HT1080 (cell line): ENCODE measurements at places on chromosomes 4 and X. TPM values are rescaled to one million over a fixed set of nuclear protein-coding genes. Genes with fewer than 3 reads are reported as not detected.

The BTC gene
- 1.0 and 1.2 TPM in 2 replicates for total RNA-seq

The BMPR1B gene
- total RNA-seq, result 3.2 and 4.7 TPM in 2 replicates

GRCh38 chrX:21476909-21477308 lies 102.7 kb downstream of the CNKSR2 start:
- no peak for DNase-seq

DNA sequence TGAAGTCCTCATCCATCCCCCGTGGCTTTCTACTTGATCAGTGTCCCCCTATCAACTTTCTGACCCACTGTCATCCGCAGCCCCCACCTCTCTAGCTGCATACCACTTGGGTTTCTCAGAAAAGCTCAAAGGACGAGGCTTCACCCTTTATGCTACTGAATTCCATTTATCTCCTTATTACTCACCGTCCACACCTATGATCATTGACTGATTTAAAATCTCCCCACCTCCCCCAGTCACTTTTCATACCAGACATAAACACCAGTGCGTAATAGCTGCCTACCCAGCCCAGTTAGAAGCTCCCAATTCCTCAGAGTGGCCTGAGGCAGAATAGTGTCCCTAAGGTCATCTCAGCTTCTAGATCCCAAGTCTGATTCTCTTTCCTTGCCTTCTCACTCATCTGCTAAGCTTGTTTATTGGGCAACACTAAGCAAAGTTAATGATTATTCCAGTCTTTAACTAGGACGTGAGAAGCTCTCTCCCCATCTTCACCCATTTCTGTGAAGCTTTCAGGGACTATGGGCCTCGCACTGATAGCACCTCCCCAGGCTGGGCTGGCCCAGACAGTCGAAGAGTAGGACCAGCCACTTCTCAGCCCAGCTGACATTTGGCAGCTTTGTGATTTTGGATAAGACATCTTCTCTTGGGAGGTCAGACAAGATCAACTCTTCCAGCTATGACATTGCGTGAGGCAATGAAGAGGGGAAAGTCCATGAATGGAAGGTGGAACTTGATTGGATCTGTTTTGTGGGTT lies 7.2 kb upstream of the DDX60L start:
- DNase-seq, result no peak

GRCh38 chr4:164615964-164616363 lies 138.0 kb upstream of the SMIM31 start:
- no peak for DNase-seq
